ENCODE measurements at places on chromosomes 5 and 9.

GRCh38 chr9:23842565-23843129 is 16.6 kb upstream of the ELAVL2 start:
- DNase-seq, result no peak

- no peak for DNase-seq
Observed at GRCh38 chr9:130026583-130027340, 16.2 kb downstream of the FNBP1 start.

DNA sequence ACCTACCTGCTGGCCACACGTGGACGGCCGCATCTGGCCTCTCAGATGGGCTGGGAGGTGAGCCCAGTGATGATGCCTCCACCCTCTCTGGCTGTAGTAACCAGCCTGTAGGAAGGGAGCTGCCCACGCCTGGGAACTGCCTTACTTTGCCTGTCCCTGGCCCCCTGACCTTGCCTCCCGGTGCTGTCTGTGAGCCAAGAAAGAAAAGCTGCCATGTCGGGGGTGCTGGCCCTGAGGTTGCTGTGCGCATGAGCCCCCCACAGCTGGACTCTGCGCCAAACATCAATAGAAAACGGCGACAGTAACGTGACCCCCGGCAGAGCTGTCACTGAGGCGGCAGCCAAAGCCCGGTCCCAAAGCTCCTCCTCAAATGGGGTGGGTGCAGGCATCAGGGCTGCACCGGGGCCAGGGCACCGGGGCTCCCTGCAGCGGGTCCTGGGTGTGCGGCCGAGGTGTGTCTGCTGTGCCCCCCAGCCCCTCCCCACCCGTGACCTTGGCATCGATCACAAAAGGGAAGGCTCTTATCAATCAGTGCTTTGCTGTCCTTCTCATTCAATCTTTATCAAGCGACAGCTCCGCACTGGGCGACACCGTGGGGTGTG is 15.3 kb upstream of the SLC9A3 start:
- DNase-seq, result no peak

GRCh38 chr9:132878695-132879456 is at the start of gene SPACA9:
Gene SPACA9 (plus strand): TSS chr9:132878898. CDS start chr9:132883948, 5,050 bp downstream.
- no peak for DNase-seq

DNA sequence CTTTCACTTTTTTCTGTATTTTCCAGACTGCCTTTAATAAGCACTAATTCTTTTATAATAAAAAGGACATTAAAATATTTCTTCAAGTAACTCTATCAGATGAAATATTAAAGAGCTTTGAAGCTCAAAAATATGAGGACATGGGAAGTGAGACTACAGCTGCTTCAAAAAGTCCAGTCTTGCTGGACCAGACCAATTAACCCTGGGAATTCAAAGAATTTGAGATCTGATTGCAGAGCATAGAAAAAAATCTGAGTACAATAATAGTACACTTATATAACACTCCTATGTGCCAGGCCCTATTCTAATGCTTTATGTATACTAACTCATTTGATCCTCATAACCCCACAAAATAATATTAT is 9.8 kb downstream of the TMEM245 start:
- no peak for DNase-seq

- no peak for DNase-seq
Observed at GRCh38 chr9:127692071-127692470, 14.7 kb upstream of the CFAP157 start.

DNA sequence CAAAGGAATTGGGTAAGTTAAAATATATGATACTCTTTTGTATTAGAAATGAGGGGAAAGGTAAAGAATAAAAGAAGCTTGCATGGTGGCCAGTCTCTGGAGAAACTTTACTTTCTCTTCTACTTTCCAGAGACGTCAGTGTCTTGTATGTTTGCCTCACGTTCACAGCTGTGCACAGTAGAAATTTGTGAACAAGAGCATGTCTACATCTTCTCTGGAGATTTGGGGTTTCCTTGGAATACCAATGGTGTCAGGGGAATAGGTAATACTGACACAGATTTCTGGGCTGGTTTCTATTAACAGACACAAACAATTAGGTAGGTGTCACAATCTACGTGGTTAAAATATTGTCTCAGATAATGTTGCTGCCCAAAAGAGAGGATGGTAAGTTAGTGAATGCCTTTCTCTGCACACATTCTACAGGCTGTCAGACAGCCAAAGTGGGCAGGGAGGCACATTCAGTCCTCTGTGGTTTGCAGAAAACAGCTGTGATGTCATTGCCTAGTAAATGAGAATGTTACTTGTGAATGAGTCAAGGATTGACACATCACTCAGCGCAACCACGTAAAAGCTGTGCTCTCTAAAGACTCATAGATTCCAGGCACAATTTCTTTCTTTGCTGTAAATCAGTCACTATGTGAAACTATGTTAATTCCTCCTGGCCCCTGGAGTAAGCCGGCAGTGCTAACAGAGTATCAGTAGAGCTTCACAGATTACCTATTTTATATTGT is 397.1 kb downstream of the MAN2A1 start:
- no peak for DNase-seq

DNA sequence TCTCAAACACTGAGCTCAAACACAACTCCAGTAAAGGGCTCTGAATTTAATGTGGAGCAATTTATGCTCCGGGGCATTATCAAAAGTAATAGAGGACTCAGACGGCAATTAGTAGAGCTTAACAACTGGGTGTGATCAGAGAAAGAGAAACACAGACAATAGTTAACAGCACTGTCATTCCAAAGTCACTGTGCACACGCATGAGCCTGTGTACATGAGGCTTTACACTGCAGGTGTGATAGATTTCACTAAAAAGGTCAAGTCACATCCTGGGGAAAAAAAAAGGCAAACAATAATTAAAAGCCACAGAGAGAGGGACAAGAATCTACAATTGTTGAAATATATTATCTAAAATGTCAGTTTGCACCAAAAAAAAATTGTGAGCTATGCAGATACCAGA is 956.5 kb downstream of the CDH18 start:
- no peak for DNase-seq

DNA sequence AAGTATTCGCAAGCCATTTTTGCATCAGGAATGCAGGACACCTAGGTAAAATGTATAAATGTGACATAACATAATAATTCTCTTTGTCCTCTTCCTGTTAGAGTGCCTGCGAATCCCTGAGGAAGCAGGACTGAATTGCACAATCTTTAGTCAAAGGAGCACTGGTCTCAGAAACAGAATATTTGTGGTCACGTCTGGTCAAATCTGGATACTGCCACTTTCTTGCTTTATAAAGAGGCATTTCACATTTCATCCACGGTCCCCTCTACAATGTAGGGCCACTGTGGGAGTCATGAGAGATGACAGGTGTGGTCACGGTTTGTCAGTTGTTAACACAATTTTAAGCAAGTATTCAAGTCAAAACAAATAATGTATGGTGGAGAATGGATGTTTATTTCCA is 564.0 kb downstream of the IRX1 start:
- no peak for DNase-seq

GRCh38 chr5:80255431-80255810 is 427 bp downstream of the SERINC5 start:
- DNase-seq, result no peak

GRCh38 chr5:110630350-110630749 is 96.1 kb downstream of the TMEM232 start:
- DNase-seq, result no peak

- DNase-seq, result no peak
Observed at GRCh38 chr5:91182763-91183162, 200.4 kb downstream of the ARRDC3 start.

- DNase-seq, result no peak
Observed at GRCh38 chr9:127628758-127629467, 16.8 kb downstream of the STXBP1 start.

DNA sequence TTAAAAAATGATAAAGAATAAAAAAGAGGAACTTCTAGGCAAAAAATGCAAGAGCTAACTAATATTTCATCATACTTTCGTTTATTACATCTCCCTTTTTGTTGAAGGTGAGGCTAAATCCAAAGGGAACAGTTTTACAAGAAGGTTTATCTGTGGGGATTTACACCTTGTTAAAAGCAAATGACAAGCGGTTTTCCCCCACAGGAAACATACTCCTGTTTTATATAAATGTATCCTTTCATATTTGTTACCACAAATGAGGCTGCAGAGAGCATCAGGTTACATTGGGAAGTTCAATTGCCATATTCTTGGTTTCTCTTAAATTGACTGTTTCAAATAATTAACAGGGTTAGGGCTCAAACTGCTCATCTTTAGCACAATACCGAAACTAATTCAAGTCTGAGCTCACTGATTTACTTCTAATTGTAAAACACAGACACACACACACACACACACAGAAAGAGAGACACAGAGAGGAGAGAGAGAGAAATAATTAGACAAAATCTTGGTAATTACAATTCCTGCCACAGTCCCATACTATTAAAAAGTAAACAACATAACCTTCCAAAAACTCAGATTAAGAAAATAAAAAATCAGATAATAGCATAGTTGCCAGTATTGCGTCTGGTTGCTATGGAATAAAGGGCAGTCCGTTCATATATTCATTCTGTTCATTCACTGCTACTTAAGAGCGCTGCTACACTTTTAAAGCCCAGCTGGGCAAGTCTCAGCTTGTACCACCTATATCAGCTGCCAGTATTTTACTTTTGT is 17.1 kb downstream of the RFX3 start:
- DNase-seq, result no peak

- no peak for DNase-seq
Observed at GRCh38 chr5:97044052-97044451, 98.4 kb downstream of the LIX1 start.

DNA sequence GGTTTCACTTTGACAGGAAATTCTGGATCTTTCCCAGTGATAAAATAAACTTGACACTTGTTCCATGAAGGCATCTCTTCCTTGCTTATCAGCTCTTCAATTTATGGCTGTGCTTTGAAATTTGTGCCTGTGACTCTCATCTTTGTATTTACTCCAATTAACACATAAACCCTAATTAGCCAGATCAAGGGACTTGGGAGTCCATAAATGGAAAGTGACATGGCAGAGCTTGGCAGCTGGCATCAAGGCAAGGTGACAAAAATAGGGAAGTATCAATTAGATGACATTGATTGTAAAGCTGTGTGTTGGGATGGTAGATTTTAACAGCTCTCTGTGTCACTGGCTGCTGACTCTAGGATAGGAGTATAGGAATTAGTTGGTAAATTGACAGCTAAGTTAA is 133.9 kb downstream of the PBX3 start:
- no peak for DNase-seq

- DNase-seq, result no peak
Observed at GRCh38 chr5:63233911-63234310, 655.3 kb downstream of the LRRC70 start.

DNA sequence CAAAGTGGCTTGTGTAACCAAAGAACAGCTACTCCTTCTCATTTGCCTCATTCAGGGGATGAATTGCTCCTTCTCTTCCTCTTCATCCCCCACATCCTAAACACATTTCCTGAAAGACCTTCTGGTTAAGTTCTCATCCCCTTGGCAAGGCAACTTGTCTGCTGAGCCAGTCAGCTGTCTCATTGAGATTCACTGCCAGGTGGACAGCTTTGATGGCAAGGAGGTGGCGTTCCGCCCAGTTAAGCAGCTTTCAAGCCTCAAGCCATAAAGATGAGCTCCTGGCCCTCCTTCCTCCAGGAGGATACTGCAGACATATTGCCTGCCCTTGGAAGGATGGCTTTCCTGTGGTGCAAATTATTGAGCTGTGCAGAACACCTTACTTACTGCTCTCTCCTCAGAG is 448.6 kb upstream of the MPDZ start:
- DNase-seq, result no peak

DNA sequence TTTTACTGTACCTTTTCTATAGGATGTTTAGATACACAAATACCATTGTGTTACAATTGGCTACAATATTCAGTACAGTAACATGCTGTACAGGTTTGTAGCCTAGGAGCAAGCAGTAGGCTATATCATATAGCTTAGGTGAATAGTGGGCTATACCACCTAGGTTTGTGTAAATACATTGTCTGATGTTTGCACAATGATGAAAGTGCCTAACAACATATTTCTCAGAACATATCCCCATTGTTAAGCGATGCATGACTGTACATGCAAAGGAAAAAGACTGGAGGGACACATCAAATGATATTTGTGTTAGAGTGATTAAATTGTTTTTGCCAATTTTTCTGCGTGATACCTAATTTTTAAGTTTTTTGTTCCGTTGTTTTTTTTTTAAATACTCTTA is 5.3 kb downstream of the CHMP5 start:
- DNase-seq, result no peak

- no peak for DNase-seq
Observed at GRCh38 chr5:93805616-93806379, 64.4 kb upstream of the POU5F2 start.

- no peak for DNase-seq
Observed at GRCh38 chr5:82975396-82975795, 101.8 kb downstream of the TMEM167A start.

- no peak for DNase-seq
Observed at GRCh38 chr9:69086312-69086711, 50.8 kb downstream of the FXN start.

GRCh38 chr5:102663749-102664530 is 91.2 kb upstream of the PAM start:
- no peak for DNase-seq

DNA sequence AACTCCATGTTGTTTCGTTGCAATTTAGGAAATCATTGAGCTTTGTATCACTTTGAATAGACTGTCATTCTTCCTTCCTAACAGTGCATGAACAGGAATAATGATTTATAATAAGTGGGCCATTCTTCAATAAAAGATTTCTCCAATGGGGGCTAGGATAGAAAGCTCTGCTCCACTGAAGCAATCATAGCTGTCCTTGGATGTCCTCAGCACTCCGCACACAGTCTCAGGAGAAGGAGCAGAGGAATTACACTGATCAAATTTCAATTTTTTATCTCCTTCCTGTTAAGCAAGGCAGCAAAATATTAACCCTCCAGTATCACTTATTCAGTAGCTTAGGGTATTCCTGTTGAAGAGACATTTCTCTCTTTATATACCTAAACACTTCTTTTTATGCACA is 532.7 kb upstream of the ST8SIA4 start:
- no peak for DNase-seq

DNA sequence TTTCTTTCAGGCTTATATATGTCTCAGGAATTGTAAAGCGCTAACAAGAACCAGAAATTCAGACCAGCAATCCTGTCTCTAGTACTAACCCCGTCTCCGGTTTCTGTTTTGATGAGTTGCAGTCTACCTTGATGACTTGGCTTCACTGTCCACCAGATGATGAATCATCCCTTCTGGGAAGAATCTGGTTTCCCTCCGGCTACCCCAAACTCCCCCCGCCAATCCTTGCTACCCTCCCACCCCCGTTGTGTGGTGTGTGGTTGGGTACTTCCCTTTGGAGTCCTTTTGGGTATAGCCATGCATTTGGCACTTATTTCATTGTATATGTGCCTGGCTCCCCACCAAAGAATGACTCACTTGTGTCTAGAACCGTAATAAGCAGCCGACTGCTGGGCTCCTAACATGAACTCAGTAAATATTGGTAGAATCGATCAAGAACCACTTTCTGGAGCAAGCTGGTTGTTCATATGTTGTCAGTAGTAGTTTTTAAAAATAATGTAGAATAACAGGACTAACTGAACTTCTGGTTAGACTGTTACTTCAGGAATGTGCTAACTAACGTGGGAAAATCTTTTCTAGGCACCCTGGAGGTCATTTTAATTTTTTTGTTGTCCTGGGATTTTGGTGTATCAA is 8.3 kb upstream of the TGFBI start:
- DNase-seq, result no peak

GRCh38 chr9:4538107-4538506 is 47.8 kb downstream of the SLC1A1 start:
- no peak for DNase-seq

- DNase-seq, result no peak
Observed at GRCh38 chr5:175800656-175801081, 70.7 kb upstream of the CPLX2 start.

- DNase-seq, result no peak
Observed at GRCh38 chr9:105236261-105236660, 8.2 kb upstream of the SLC44A1 start.

All from stimulated activated CD8-positive, alpha-beta memory T cell treated with anti-CD3 and anti-CD28 coated beads, Interleukin-15, amount 100 ng/mL, for 1 hour (primary cell).